8988T (cell line): ENCODE measurements at places on chromosomes 2 and 18.

GRCh38 chr18:63439334-63439733 lies 17.1 kb upstream of the VPS4B start:
- DNase-seq = no peak

DNA sequence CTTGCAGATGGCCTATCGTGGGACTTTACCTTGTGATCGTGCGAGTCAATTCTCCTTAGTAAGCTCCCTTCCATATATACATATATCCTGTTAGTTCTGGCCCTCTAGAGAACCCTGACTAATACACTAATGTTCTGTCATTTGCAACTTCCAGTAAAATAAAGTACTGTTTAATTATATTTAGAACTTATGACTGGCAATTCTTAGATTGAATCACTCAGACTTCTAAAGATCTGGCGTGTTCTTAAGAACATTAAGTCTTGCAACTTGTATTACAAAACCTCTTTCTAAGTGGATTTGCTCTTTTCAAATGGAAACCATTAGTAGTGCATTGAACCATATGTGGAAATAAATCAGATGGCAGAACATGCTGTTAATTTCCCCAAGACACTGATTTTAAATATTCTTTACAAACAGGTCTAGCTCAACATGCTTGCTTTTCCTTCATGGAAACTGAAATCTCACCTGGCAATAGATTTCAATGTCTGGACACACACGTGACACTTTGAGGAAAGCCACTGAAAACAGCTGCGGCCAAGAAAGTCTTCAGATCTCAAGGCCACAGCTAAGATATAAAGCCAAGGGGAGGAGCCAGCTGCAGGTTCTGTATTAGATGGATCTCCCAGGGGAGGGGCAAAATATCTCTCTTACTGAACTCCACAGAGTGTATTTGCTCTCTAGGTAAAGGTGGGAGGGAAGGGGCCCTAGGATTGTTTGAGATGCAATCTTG lies 50.6 kb downstream of the PMAIP1 start:
- no peak for DNase-seq

DNA sequence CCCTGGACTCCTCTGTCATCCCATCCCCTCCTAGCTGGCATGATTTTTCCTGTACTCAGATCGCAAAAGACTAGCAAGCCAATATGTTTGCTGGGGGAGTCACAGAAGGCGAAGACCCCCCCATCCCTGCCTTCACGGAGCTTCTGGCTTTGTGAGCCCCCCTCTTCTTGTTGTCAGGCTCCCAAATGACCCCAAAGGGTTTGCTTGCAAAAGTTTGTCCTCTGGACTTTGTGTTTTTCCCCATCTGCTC lies 169.9 kb downstream of the SMAD7 start:
- DNase-seq = no peak

- DNase-seq = no peak
Measured at GRCh38 chr18:57581301-57581934, 5.1 kb downstream of the FECH start.
